ENCODE measurements at places on chromosomes 12 and 14. TPM values are rescaled to one million over a fixed set of nuclear protein-coding genes. Genes with fewer than 3 reads are reported as not detected.

RFX4 gene
- total RNA-seq = not detected

- H3K4me1 ChIP-seq = peaks cover 9% of the 10 kb centered on the region
- H3K4me3 ChIP-seq = no peak overlapping the region
- no peaks in the 10 kb centered on the region for H3K27me3 ChIP-seq
- no peak overlapping the region for H3K27ac ChIP-seq
- H3K36me3 ChIP-seq = no peaks in the 10 kb centered on the region
- no peak for DNase-seq
Observed at GRCh38 chr12:107477947-107478610, 207.5 kb upstream of the PWP1 start.

DNA sequence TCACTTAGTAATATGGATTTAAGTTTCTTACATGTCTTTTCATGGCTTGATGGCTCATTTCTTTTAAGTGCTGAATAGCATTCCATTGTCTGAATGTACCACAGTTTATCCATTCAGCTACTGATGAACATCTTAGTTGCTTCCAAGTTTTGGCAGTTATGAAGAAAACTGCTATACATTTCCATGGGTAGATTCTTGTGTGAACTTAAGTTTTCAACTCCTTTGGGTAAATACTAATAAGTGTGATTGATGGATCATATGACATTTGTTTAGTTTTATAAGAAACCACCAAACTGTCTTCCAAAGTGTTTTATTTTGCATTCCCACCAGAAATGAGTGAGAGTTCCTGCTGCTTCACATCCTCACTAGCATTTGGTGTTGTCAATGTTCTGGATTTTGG is 119.2 kb downstream of the NAV3 start:
- no peaks in the 10 kb centered on the region for H3K4me1 ChIP-seq
- DNase-seq = no peak
- H3K4me3 ChIP-seq = no peak overlapping the region
- no peaks in the 10 kb centered on the region for H3K36me3 ChIP-seq
- no peak overlapping the region for H3K27ac ChIP-seq
- no peaks in the 10 kb centered on the region for H3K27me3 ChIP-seq

GRCh38 chr14:21436567-21437062 is 19.3 kb downstream of the CHD8 start:
- peaks cover 50% of the 10 kb centered on the region for H3K4me1 ChIP-seq
- no peak for DNase-seq

DNA sequence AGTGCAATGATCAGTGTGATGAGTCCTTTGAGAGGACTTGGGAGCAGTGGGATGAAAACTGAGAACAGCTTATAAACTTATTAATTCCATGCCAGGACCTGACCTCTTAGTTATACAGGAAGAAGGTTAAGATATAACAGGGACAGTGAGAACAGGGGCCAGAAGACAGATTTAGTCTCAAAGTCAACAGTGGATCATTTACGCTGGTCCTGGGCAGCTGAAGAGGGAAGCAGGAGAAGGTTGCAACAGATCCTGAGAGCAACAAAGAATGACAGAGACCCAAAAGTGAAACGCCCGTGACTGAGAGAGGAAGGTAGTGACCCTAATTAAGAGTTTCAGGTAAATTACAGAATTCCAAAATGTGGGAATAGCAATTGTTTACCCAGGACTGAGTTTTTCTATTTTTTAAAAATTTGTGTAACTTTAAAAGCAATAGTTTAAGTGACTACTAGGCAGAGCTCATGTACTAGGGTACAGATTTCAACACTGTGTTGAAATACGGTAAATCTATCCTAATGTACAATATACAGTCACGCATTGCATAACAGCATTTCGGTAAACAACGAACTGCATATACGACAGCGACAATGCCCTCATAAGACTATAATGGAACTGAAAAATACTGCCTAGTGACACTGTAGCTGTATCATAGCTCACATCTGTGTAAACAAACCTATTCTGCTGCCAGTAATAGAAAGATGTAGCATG is 77.7 kb upstream of the GNPNAT1 start:
- no peak for DNase-seq
- H3K27ac ChIP-seq = no peak overlapping the region
- H3K27me3 ChIP-seq = no peaks in the 10 kb centered on the region
- H3K36me3 ChIP-seq = no peaks in the 10 kb centered on the region

Data from activated CD4-positive, alpha-beta memory T cell treated with anti-CD3 and anti-CD28 coated beads for 36 hours (primary cell).